ENCODE measurements at places on chromosomes 2 and 18.

- no peak for DNase-seq
Observed at GRCh38 chr2:71154279-71154678, 23.8 kb downstream of the MPHOSPH10 start.

GRCh38 chr18:25056429-25056828 lies 295.5 kb downstream of the ZNF521 start:
- no peak for DNase-seq

- no peak for DNase-seq
Observed at GRCh38 chr2:53130441-53130943, 637.1 kb upstream of the CHAC2 start.

GRCh38 chr2:104432401-104432800 lies 421.5 kb upstream of the POU3F3 start:
- DNase-seq: no peak

- peak; percentile 27 for DNase-seq
Observed at GRCh38 chr18:59988098-59988706, 88.4 kb downstream of the PMAIP1 start.

- no peak for DNase-seq
Observed at GRCh38 chr2:36834731-36835524, 131.4 kb downstream of the STRN start.

DNA sequence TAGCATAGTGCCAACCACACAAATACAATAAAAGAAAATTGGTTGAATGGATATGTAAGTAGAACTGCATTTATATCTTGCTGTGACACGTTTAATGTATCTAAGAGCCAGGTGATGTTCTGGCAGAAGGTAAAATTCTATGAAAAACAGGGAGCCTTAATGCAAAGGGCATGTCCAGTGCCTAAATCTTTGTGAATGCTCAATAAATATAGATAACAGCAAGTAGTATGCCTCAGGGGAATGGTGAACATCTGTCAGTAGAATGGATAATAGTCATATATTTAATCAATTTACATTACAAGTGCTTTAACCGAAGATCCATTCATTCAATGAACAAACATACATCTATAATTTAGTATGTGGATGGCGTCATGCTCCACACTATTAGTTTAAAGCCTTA lies 43.7 kb upstream of the NYAP2 start:
- no peak for DNase-seq

DNA sequence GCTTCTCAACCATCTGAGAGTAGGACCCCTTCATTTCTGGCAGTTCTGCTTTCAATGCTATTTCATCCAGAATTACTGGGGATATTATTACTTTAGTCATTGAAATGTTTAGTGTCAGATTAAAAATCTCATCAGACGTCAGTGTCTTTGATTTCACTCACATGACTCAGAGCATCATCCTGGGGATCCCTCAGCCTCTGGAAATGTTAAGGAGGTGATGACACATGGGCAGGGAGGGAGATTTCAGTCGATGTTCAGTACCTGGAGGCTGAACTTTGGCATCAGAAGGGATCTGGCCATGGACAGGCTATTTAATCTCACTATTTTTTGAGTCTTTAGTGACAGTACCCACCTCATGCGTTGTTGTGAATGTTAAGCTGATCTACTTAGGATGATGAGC lies 39.1 kb downstream of the OSBPL6 start:
- DNase-seq: no peak

DNA sequence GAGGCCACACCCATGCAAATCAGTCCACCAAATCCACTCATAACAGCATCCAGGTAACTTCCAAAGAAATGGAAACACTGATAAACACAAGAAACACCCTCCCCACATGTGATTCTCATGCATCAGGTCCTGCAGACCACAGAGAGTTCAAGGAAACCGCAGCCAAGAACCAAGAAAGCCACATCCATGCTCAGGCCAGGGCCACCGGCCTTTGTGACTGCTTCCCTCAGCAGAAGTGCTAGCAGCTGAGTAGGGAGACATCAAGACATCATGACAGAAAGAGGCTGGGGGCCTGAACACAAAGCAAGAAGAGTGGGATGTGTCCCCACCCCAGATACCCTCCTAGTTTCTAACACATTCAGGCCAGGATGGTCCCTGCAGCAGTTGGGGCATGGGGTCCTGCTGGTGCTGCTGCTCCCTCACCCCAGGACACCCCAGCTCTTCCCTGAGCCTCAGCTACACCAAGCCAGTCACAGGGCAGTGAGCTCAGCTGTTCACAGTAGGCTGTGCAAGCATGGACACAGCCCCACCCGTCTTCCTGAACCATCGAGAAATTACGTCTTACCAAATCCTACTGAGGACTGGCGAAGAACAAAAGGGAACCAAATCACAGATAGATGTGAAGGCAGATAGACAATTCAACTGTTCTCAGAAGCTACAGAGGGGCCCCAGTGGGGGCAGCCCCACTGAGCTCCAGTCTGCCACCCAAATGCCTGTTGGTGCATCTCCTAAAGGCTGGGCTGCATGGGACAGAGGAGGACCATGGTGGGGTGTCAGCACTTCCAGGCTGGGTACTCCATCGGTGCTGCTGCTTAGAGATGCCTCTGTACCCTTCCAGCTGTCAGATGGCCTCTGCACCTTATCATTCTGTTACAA lies 60.9 kb downstream of the HDAC4 start:
- no peak for DNase-seq

DNA sequence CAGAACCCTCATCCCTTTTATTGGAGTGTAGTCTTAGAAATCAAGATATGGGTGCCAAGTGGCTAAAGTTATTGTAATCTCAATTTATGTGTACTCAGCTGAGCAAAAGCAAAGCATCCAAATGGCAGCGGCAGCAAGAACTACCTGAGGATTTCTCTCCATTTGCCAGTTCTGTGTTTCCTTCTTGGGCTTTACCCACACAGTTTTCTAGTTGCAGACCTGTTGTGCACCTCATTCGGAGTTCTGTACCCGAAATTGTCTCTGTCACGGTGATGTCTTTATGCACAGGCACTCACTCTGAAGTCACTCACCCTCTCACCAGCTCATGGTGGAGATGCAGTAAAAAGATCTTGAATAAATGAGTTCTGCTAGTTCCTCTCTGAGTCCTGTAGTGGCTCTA lies 43.6 kb downstream of the INPP4A start:
- DNase-seq: no peak

DNA sequence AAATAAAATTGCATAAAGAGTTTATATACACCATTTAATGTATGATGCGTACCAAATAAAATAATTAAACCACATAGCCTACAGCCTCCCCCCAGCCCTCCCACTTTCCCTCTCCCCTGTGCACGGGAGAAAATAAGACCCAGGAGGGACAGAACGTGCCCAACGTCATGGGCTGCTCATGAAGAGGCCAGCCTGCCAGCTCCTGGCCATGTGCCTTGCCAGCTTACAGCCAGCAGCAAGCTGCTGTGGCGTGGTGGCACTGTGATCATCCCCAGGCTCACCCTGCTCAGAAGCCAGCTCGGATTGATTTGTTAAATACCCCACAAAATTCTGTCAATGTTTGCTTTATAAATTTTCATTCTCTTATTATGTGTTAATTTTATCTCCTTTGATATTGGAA lies 7.6 kb downstream of the GPR148 start:
- DNase-seq: no peak

All from NCI-H1694 treated with DMSO at 0.1 percent for 48 hours (cell line).